ENCODE measurements at places on chromosomes 12 and 14.

- DNase-seq = no peak
Observed at GRCh38 chr12:72677139-72677538, 405.0 kb downstream of the TRHDE start.

DNA sequence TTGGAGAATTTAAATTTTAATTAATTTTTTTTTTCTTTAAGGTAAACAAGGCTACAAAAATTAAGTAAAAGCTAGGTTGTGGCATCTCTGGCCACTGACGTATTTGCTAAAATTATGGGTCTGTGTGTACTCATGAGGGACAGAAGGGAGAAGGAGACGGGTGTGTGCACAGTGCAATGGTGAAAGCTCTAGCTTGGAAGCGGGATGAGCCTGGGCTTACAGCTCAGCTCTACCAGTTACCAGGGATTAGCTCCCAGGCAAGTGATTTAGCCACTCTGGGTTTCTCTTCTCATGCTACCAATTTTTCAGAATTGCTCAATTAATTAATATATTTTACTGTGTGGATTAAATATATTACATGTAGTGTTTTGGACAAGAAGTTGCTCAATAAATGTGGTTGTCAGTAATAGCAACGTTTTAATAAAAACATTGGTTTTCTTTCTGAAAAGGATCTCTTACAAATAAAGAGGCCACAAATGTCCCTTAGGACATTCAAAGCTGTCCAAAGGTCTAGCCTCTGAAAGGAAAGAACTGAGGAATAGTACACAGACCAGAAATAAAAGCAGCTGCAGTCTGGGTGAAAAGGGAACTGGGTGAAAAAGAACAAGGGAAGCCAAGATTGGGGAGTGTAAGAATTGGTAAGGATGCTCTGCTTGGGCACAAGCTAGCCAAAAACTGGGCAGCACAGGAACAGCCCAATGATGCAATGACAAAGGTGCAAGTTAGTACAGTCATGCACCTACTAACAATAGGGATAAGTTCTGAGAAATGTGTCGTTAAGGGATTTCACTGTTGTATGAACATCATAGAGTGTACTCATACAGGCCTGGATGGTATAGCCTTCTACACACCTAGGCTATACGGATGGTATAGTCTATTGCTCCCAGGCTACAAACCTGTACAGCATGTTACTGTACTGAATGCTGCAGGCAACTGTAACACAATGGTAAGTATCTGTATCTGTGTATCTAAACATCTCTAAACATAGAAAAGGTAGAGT, 61.7 kb downstream of the FERMT2 start:
- DNase-seq = no peak

DNA sequence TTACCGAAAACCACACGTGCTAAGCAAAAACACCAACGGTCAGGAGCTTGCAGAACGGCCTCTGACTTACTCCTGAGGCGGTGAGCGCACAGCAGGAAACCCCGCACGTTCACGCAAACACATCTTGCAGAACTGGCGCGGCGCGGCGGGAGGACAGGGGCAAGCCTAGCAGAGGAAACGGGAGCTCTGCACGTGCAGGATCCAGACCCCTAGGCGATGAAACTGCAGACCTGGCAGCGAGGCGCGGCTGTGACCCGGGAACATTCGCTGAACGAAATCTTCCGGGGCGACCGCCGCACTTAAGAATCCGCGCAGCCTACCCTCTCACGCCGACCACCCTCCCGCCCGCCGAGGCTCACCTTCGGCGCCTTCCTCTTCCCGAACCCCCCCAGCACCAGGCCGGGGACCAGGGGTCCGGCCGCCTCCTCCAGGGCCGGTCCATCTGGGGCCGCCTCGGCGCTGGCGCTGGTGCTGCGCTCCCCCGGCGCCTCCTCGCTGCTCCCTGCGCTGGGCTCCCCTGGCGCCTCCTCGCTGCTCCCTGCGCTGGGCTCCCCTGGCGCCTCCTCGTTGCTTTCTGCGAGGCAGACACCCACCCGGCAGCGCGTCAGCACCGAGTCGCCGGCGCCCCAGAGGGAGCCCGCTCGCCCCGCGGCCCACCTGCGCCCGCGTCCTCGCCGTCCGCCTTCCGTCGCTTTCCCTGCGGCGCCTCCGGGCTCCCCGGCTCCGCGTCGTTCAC, 615 bp downstream of the DDX51 start:
- DNase-seq = no peak

DNA sequence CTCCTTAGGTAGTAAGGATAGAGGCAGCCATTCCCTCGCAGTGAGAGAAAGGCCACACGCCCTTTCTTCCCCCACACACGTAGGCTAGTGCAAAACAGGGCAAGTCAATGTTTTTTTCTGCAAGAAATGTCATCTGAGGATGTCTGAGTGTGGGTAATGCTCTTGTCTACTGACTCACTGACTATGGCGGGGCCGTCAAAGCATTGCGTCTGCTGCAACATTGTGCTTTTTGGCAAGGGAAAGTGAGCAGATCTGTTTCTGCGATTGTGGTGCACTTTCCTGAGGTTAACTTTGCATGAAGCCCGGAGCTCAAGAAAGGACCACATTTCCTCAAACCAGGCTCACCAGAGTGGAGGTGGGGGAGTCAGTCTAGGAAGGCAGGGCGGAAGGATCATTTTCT, 181.6 kb upstream of the GZMB start:
- no peak for DNase-seq

GRCh38 chr12:128797119-128798118, 26.3 kb downstream of the SLC15A4 start:
- DNase-seq = peak; percentile 76

GRCh38 chr14:74557691-74558090, 54.3 kb downstream of the LTBP2 start:
- DNase-seq = no peak

DNA sequence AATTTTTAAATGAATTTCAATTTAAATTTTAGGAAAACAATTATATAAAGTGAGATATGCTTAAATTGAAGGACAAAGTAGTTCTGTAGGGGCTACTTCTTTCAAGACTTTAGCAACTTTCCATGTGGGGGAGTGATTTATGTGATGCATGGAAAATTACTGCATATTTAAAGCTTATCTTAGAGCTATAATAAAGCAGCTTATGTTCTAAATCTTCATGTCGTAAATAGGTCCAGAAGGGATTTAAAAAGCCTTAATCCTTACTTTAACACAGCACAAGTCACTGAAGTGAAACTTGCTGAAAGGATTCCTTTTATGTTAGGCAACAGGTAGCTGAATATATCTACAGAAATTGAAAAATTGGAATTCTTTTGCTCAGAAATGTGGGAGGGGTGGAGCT, 340.4 kb downstream of the NAV3 start:
- no peak for DNase-seq

DNA sequence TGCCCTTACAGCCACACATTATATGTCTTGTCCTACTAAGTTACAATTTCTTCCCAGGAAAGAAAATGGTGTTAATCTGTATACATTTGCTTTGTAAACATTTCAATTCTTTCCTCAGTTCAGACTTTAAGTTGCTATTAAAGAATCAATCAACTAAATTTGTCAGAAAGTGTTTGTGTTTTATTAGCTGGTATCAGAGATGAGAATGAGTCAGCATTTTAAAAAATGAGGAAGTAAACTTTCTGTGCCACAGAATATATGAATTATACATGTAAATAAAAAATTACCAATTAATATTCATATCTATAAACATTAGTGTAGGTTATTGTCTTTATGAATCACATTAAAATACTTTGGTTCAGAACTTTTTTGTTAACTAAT, 82.0 kb downstream of the LMO3 start:
- no peak for DNase-seq

DNA sequence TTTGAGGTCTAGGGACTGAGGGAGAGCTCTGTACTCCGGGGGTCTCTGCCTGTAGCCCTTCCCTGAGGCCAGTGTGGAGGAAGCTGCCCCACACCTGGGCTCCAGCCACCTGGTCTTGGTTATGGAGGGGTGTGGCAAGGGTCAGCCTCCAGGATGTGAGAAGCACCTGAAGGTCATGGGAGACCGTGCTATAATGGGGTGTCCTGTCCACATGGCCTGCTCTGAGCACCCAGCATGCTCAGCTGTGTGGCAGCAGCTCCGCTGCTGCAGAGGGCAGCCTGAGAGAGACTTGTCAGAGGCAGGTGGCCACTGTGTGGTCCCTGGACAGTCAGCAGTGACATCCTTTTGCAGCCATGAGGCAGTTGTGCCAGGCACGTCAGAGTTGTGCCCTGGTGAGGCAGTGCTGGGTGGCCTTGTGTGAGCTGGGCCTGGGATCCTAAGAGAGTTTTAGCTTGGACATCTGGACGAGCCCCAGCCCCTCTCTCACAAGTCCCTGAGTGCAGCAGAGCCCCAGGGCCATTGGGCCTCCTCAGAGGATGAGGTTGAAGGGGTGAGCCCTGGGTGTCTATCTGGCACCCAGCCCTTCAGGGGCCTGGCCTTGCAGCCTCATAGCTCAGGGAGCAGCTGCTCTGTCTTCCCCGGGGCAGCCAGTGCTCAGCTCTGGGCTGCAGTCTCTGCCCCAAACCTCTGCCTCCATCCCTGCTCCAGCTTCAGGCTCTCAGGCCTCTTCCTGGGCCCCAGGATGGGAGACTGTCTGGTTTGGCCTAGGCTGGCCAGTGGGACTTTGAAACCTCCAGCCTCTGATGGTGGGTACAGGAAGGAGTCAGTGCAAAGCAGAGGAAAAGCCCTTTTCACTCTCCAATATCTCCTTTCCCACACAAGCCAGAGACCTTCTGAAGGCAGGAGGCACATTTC, 7.4 kb upstream of the ATG101 start:
- DNase-seq = no peak

GRCh38 chr14:21505012-21505553, 6.1 kb downstream of the METTL3 start:
- peak; percentile 26 for DNase-seq

All from choroid plexus epithelial cell (primary cell).